ENCODE measurements at places on chromosomes 12 and 14.

GRCh38 chr12:117214797-117215196 lies 24.5 kb upstream of the FBXO21 start:
- peaks cover 51% of the 10 kb centered on the region for H3K27me3 ChIP-seq
- no peak overlapping the region for H3K4me3 ChIP-seq
- H3K4me1 ChIP-seq, result no peaks in the 10 kb centered on the region
- no peak overlapping the region for H3K27ac ChIP-seq
- H3K36me3 ChIP-seq, result peaks cover 2% of the 10 kb centered on the region
- DNase-seq, result no peak

- no peaks in the 10 kb centered on the region for H3K36me3 ChIP-seq
- no peak overlapping the region for H3K4me3 ChIP-seq
- no peak overlapping the region for H3K27ac ChIP-seq
- DNase-seq, result no peak
- no peaks in the 10 kb centered on the region for H3K27me3 ChIP-seq
These were observed 70.4 kb upstream of the PTPRQ start for GRCh38 chr12:80373666-80374065.

DNA sequence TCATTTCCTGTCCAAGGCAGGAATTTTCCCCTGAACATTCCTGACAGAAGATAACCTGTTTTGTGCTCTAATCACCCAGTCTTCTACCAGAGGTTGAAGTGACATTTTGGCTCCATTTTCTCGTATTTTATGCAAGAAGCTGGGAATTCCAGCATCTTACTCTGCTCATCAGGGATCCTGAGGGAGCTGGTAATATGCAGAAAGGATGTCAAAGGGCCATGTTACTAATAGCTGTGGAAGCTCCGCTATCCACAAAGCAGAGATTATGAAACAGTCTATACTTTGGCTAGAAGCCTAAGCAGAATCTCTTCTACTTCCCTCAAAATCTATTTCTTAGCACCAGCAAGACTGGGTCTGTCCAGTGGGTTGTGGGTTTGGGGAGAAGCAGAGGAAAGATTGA lies 613.0 kb downstream of the DIO2 start:
- no peak overlapping the region for H3K4me3 ChIP-seq
- no peak overlapping the region for H3K27ac ChIP-seq
- no peaks in the 10 kb centered on the region for H3K4me1 ChIP-seq
- no peaks in the 10 kb centered on the region for H3K27me3 ChIP-seq
- no peak for DNase-seq

- H3K4me3 ChIP-seq, result no peak overlapping the region
- H3K27me3 ChIP-seq, result no peaks in the 10 kb centered on the region
- H3K27ac ChIP-seq, result no peak overlapping the region
- DNase-seq, result no peak
These were observed 275.1 kb downstream of the PRKD1 start for GRCh38 chr14:29652571-29652970.

- no peak overlapping the region for H3K27ac ChIP-seq
- H3K4me3 ChIP-seq, result no peak overlapping the region
- H3K36me3 ChIP-seq, result peaks cover 9% of the 10 kb centered on the region
- peaks cover 18% of the 10 kb centered on the region for H3K4me1 ChIP-seq
These were observed 116.2 kb downstream of the PRMT8 start for GRCh38 chr12:3607039-3607720.

DNA sequence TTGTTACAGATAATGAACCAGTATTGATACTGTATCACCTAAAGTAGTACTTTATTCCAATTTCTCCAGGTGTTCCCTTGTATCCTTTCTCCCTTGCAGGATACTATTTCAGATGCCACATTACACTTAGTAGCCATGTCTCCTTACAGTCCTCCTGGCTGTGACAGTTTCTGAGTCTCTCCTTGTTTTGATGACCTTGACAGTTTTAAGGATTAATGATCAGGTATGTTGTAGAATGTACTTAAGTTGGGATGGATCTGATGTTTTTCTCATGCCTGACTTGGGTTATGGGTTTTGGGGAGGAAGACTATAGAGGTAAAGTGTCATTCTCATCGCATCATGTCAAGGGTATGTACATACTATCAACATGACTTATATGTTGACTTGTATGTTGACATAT lies 193.6 kb downstream of the ADGRD1 start:
- peaks cover 26% of the 10 kb centered on the region for H3K27me3 ChIP-seq
- H3K36me3 ChIP-seq, result no peaks in the 10 kb centered on the region
- no peaks in the 10 kb centered on the region for H3K4me1 ChIP-seq
- no peak overlapping the region for H3K4me3 ChIP-seq
- no peak for DNase-seq

DNA sequence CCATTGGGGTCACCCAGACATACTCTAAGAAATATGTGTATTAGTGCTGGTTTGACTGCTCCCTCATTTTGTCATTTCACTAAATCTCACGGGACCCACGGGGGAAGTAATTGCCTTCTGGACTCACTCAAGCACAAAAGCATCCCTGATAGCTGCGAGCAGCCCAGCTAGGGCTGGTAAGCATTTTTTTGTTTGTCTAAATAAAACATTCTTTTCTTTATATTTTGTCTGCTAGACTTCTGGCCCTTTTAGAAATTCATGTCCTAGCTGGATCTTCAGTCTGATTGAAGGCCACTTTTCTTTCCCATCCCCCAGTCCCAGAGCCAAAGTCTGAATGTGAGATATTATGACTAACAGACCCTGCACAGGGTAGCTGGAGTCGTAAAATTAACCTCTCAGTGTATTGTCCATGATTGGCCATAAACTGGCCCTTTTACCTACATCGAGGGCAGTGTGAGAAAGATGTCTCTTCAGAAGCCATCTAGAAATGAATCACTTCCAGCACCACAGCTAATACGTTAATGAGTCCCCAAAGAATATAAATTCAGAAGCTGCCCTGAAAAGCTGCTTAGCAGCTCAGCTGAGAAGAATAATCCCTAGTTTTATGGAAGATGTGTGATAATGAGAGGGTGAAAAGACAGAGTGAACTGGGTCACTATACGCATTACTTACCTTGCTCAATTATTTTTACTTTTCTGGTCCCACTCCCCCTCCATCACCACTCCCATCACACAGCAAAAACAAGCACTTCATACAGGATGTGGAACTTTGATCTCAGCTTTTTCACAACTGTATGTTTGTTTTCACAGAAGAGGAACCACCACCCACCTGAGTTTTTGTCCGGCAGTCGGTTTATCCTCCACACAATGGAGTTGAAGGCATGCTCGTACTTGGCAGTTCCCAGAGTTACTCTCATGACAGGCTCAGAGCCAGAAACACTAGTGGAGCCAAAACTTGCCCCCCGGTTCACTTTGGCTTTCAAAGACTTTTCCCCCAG lies 55.6 kb upstream of the GTF2A1 start:
- peaks cover 34% of the 10 kb centered on the region for H3K27me3 ChIP-seq
- DNase-seq, result no peak
- no peak overlapping the region for H3K4me3 ChIP-seq
- H3K27ac ChIP-seq, result no peak overlapping the region
- H3K4me1 ChIP-seq, result peaks cover 8% of the 10 kb centered on the region

DNA sequence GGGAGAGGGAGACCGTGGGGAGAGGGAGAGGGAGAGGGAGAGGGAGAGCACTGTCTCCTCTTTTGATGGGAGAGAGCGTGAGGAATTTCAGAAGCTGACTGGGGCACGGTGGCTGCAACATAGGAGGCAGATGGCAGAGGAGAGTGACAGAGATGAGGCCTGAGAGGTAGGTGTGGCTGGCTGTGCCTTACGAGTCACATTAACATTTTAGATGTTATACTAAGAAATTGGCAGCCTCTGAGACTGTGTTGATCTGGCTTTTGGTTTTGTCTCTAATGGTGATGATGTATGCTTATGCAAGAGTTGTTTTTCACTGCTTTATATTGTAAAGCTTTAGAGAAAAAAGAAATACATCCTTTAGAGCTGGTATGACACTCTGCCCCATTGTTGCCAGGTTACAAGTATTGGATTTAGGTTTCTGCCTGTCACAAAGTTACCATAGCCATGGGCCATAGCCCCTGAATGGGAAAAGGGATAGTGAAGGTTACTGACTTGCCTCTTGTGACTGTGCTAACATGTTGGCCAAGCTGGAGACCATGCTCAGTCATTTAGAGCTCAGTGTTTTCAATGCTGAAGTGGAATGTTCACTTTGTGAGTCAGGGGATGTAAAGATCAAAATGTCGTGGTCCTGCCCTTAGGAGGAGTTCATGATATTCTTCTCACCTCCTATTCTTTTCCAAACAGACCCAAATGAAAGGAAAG lies 186.2 kb downstream of the SYNE2 start:
- peaks cover 2% of the 10 kb centered on the region for H3K36me3 ChIP-seq
- peaks cover 5% of the 10 kb centered on the region for H3K4me1 ChIP-seq
- no peaks in the 10 kb centered on the region for H3K27me3 ChIP-seq
- no peak overlapping the region for H3K4me3 ChIP-seq

DNA sequence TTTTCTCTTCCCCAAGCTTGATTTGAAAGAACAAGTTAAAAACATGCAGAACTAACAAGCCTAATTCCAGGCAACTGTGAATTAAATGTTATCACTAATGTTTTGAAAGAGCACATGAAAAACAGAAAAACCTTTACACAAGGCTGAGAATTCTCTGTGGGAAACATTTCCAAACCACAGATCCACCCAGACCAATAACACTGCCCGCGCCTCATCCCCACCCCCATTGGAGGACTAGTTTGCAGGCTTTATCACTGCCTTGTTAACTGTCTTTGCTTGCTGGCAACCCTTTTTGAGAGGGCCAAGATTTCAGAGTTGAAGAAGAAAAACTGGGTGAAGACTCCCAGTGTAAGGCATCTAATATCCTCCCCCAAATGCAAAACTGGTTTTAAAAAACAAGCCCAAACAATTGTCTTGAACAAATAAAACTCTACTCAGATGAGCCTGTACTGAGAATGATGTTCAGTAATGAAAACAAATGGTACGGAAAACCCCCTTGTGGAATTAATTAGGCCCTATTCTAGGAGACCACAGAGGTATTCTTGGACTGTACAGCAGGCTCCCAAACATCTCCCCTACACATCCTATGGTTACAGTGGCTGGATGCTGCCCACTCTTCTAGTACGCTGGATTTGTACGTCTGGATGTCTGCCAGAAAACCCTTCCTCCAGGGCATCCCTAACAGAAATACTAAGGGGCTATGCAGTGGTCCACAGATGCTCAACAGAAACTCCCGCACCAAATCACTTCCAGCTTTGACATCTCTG lies 5.8 kb downstream of the MAX start:
- peak overlapping the region; percentile 73 for H3K4me3 ChIP-seq
- peaks cover 13% of the 10 kb centered on the region for H3K36me3 ChIP-seq
- H3K4me1 ChIP-seq, result peaks cover 54% of the 10 kb centered on the region
- DNase-seq, result no peak

DNA sequence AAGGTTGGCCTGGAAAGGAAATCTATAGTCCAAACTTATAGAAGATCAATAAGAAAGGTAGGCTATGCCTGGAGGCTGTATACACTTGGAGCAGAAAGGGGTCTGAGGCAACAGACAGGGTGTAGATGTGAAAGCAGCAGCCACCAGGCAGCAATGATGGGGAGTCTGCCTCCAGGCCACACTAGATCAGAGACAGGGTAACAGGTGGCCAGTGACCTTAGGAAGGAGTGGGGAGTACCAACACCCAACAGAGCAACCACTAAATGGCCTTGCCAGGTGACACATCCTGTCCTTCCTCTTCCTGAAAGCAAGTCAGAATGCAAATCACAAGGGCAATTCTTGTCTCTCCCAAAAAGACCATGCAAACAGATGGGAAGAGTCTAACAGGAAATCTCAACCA lies 46.4 kb upstream of the NID2 start:
- DNase-seq, result no peak
- no peaks in the 10 kb centered on the region for H3K27me3 ChIP-seq
- H3K36me3 ChIP-seq, result peaks cover 1% of the 10 kb centered on the region
- H3K4me1 ChIP-seq, result no peaks in the 10 kb centered on the region
- H3K4me3 ChIP-seq, result no peak overlapping the region
- no peak overlapping the region for H3K27ac ChIP-seq

GRCh38 chr14:75088153-75088552 lies 18.7 kb downstream of the ZC2HC1C start:
- no peak for DNase-seq
- H3K27ac ChIP-seq, result no peak overlapping the region
- H3K4me1 ChIP-seq, result no peaks in the 10 kb centered on the region

DNA sequence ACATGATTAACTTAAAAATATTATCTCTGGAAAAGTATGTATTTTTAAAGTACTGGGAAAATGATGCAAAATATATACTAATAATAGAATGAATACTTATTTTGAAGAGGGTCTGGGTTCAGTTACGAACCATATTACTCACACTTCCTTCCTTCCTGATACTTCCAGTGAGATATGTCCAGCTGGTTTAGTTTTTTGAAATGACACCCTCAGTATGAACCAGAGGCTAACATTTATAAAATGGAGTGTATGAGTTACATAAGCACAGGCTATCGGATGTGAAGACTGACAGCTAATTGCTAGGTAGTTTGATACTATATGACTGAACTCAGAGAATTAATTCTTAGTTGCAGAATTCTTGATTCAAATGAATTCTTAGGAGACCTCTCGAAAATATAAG lies 122.9 kb downstream of the OTOGL start:
- H3K36me3 ChIP-seq, result peaks cover 3% of the 10 kb centered on the region
- no peaks in the 10 kb centered on the region for H3K4me1 ChIP-seq
- H3K27me3 ChIP-seq, result peaks cover 13% of the 10 kb centered on the region
- no peak overlapping the region for H3K4me3 ChIP-seq

DNA sequence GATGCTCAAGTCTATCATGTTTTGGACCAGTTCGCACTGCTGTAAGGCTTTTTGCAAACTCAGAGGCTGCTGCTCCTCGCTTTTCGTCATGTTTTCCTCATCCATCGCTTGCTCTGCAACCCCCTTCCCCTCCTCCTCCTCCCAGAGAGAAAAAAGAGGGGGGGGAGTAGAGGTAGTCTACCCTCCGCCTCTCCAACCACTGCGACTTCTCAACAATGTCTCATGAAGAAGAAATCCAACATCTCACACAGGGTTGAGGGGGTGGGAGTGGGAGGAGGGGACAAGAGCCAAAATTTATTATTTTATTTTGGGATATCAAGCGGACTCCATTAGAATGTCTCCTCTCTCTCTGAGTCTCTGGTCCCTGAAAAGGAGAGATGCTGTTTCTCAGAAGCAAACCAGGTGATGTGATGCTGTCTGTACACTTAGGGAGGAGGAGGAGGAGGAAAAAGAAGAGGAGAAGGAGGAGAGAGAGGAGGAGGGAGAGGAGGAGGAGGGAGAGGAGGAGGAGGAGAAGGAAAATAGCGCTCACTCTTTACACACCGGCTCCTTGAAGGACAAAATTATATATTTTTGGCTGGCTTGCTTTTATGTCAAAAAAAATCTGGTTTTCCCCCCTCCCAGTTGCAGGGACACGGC lies 520 bp downstream of the KSR2 start:
- H3K27me3 ChIP-seq, result peaks cover 54% of the 10 kb centered on the region
- H3K4me1 ChIP-seq, result peaks cover 6% of the 10 kb centered on the region
- H3K27ac ChIP-seq, result peak overlapping the region; percentile 17
- peak overlapping the region; percentile 82 for H3K4me3 ChIP-seq

All from T-helper 17 cell (primary cell).